Smooth muscle cell of bladder (primary cell): ENCODE measurements at places on chromosomes 12 and 14. TPM values are rescaled to one million over a fixed set of nuclear protein-coding genes. Genes with fewer than 3 reads are reported as not detected.

TAS2R8 gene
- not detected in 2 replicates for total RNA-seq

NTN4 gene
- 47.8 and 76.1 TPM in 2 replicates for total RNA-seq

TECPR2 gene
- 6.7 and 9.8 TPM in 2 replicates for total RNA-seq

SSPN gene
- total RNA-seq = 9.4 and 24.6 TPM in 2 replicates

RD3L gene
- total RNA-seq = not detected in 2 replicates

R3HDM2 gene
- 8.0 and 9.0 TPM in 2 replicates for total RNA-seq

SOX5 gene
- 6.1 and 8.0 TPM in 2 replicates for total RNA-seq
